ENCODE measurements at places on chromosomes 5 and 9.

GRCh38 chr5:116646611-116647289, 72.1 kb upstream of the SEMA6A start:
- DNase-seq = no peak

GRCh38 chr5:154384480-154385235, 61.1 kb upstream of the SAP30L start:
- no peak for DNase-seq

- no peak for DNase-seq
Measured at GRCh38 chr9:101846161-101846560, 107.7 kb upstream of the GRIN3A start.

DNA sequence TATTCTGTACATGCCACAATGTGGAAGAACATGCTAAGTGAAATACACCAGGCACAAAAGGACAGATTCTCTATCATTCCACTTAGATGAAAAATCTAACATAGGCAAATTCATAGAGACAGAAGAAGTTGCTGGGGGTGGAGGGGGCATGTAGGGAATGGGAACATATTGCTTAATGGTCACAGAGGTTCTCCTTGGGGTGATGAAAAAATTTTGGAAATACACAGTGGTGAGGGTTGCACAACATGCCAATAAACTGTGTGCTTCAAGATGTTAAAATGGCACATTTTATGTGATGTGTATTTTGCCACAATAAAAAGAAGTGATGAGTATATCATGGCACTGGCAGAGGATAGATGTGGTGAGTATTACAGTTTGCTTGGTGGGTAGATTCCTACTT, 111.9 kb downstream of the SUSD1 start:
- peak; percentile 61 for DNase-seq

DNA sequence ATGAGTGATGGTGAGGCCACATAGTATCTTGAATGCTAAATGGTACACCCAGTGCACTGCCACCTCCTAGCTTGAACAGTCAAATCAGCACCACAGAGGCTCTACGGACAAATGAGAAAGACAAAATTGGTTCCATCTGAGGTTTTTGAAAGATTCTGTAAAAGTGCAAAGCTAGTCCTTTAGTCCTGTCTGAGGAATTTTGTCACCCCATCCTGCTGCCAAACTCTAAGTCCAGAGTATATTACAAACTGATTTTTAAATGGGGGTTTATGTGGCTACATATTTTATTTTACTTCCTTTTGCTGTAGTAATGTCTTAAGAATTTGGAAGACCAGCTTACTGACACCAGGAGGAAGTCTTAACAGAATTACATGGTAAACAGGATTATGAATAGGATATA, 7.7 kb downstream of the FREM1 start:
- DNase-seq = no peak

GRCh38 chr5:60261732-60262131, 368.2 kb upstream of the PDE4D start:
- DNase-seq = no peak

GRCh38 chr9:113508111-113508749, 44.7 kb downstream of the RGS3 start:
- DNase-seq = no peak

DNA sequence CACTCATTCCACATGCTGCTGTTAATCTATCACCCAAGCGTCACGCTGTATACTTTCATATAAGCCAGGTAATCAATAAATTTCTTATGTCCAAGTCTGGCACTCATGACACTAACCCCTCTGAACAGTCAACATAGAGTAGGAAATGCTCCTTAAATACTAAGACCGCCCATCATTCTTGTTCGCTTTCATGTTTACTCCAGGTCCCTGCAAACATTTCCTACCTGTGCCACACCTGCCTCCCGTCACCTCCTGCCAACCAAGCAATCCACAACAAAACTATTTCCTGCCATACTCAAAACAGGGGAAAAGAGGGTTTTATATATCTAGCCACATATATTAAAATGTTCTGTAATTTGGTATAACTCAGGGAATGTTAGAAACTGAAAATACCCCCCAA, 39.0 kb downstream of the ZFR start:
- no peak for DNase-seq

DNA sequence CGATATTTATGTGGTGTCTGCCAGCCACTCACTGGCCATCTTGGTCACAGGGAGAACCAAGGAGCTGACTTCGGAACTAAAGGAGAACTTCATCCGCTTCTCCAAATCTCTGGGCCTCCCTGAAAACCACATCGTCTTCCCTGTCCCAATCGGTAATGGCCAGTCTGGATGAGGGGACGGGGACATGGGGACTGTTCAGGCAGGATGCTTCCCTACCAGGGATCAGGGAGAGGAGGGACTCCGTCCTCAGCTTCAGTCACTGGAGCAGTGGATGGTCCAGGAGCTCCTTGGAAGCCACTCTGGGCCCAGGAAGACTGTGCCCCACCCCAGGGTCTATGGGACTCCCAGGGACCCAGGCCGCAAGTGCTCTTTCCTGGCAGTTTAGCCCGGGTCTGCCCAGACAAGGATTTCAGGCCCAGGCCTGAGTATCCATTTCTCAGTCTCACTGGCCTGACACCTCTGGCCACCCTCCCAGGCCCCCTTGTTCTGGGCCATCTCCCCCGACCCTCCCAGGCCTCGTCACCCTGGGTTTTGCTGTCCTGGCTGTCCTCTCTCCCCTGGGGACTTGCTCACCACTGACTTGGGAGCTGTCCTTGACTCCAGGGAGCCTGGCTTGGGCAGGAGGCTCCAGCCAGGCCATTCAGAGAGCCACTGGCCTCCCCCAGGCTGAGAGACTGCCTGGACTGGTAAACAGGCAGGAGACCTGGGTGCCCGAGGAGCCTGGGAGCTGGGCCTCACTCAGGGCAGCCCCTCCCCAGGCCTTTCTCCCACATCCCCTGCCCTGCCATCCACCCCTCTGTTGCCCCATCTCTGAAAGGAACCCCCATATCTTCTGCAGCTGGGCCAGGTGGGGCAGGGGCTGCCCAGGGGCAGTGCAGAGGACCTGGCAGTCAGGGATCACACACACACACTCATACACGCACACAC, 3.1 kb downstream of the LCN2 start:
- DNase-seq = no peak
